Stimulated activated naive B cell treated with anti-CD40 and anti-IgM and Interleukin-4, amounts not matched to agents 10 μg/mL and 1 μg/mL and 100 μg/mL, for 72 hours (primary cell): ENCODE measurements at places on chromosomes 2 and 18.

DNA sequence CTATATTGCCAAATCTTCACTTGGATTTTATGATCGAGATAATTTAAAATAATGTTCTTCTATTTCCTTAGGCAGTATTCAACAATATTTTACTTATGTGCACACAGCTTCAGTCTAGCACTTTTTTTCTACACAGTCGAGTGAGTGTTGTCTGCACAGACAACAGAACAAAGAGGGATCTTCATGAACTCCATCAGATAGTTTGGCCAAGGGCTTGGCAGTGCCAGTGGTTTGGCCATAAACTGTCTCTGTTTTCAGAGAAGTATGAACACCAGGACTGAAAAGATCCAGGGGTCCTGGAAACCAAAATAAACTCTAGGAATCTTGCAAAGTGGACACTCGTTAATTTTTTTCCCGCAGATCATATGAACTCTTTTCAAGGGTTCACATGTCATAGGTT is 547.3 kb downstream of the PLCL1 start:
- no peak for DNase-seq

DNA sequence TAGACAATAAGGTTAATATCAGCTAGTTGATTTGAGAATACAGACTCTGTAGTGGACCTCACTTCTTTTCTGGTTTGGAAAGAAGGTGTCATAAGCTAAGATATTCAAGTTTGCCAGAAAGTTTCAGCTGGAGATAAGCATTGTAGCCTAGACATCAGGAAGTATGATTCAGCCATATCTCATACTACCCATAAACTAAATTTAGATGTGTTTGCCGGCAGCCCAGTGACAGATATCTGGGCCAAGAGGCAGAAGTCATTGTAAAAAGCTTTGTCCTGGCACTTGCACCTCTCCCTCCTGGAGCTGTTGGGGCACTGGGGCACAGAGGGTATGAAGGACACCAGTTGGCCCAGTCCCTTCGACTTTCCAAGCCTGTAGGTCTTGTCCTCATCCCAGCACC is 128.0 kb downstream of the EPHA4 start:
- DNase-seq: no peak

- no peak for DNase-seq
These were observed 1263.4 kb downstream of the DSC3 start for GRCh38 chr18:29779096-29779495.

DNA sequence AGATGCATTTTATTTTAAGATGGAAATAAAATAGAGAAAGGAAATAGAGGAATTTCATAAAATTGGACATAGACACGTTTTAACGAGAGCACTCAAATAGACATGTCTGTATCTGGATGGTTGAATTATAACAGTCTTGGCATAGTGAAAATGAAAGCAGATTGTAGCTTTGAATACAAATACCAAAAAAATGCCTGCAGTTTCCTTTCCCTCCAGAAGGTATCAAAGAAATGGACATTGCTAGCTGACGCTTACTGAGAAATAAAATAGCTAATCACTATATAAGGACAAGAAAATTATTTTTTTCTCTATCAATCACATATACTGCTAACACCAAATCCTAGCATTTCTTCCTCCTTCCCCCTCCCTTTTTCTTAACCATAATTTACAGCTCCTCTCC is 11.4 kb upstream of the MAPRE2 start:
- no peak for DNase-seq

DNA sequence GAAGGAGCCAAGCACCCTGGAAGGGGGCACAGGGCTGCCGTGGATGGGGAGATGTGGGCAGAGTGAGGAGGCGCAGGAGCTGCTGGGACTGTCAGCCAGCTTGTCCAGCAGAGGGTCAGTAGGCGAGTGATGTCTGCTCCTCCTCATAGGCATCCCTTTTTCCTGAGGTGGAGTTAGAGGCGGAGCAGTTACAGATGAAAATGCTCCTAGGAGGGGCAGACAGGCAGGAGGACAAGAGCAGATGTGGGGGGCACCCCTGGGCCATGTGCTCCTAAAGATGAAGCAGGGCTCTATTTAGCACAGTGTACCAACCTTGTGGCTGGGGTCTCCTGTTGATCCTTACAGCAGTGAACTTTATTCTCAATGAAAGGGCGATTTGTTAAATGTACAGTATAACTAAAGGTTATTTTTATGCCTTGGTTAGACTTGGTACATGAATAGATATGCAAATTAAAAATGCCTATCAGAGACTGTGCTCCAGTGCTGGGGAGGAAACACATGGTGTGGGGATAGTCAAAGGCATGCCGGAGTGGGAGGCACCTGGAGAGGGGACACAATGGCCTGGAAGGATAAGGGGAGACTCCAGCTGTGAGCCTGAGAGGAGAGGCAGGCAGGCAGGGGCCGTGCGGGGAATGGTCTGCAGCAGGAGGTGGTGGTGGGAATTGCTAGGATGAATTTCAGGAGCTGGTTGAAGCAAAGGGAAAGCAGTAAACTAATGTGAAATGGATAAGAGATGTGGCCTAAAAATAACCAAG is 175.3 kb downstream of the CLIP4 start:
- no peak for DNase-seq

- no peak for DNase-seq
These were observed 133.3 kb downstream of the PTRHD1 start for GRCh38 chr2:24659862-24660261.

GRCh38 chr2:112798979-112799975 is 15.0 kb upstream of the IL1A start:
- no peak for DNase-seq

GRCh38 chr2:521853-522530 is 155.2 kb downstream of the TMEM18 start:
- no peak for DNase-seq

DNA sequence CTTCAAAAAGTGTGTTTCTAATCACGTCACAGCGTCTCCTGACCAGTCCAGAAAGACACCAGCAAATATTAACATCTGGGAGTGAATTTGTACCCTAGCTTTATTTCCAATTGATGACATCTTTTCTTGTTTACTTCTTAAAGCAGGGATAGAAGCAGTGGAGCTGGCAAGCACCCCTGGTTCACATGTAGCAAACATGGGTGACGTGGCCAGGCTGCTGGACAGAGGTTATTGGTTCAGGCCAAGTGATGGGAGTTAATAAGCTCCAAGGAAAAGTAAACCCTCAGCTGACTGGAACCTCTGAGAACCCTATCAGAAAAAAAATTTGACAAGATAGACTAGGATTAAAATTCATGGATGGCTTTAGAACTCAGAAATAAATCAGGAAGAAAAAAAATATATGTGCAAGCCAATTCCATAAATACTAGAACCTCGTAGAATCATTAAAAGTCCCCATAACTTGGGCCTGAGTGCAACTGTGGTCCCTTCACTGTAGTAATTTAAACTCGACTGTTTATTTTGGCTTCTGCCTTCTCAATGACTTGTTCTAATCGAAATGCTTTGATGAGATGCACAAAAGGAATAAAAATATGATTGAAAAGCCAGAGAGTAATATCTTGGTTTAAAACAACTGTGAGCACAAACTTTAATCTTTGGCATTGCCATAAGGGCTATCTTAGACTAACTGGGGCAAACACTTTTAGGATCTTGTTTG is 121.5 kb upstream of the CTAGE1 start:
- DNase-seq: no peak

- no peak for DNase-seq
These were observed 139.7 kb downstream of the INO80D start for GRCh38 chr2:205946226-205946625.

- no peak for DNase-seq
These were observed 2.9 kb upstream of the ME2 start for GRCh38 chr18:50875966-50876536.

DNA sequence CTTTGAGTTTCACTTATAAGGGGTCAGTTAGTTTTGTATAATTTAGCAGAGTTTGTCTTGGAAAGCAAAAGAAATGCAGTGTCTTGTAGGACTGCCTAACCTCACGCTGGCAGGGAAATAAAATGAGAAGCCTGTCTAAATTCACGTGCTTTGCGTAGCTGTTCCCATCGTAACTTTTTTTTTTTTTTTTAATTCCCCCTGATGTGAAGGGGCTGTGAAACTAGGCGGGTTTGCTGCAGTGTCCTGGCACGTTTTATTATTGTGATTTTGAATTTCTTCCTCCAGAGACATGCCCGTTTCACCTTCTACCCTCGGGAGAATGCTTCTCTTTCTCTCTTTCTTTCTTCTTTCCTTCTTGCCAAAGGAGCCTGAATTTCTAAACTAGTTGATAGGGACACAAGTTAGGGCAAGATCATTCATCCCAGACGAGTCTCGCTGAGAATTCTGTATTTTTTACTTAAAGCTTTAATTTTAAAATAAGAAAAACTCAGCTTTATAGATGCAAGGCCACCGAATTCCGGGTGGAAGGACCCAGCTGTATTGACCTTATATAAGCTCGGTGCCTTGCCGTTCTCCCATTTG is 2.3 kb downstream of the MEIS1 start:
- DNase-seq: no peak

- no peak for DNase-seq
These were observed 193.8 kb downstream of the LPIN1 start for GRCh38 chr2:11940121-11940743.

- no peak for DNase-seq
These were observed 21.8 kb upstream of the DNAJC27 start for GRCh38 chr2:24993406-24994145.

DNA sequence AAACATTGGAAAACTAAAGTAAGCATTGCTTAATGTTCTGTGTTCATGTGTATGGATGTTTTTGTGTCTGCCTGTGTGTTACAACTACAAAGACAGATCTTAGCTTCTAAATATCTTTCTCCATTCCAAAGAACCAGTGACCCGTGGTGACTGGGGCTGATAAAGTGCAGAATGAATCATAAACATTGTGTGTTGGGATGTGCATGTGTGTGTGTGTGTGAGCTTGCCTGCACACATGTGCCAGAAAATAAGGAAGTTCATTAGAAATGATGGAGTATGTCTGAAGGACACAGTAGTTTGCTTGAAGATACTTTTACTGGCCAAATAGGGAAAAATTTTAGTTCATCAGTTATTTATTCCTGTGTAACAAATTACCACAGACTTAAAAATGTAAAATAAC is 756.6 kb upstream of the CELF4 start:
- DNase-seq: no peak

- no peak for DNase-seq
These were observed 34.8 kb downstream of the ASB1 start for GRCh38 chr2:238461491-238461890.

DNA sequence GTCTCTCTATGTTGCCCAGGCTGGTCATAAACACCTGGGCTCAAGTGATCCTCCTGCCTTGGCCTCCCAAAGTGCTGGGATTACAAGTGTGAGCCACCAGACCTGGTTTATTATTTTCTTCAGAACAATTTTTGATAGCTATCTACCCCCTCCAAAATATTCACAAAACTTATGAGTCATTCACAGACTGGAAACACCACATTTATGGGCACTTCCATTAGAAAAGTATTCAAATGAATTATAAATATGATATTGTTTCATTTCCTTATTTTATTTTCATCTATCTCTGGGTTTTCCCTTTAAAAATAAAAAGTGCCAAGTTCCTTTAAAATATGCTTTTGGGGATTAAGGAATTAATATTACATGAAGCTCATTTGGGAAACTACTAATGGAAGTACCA is 58.8 kb upstream of the MSTN start:
- DNase-seq: no peak

DNA sequence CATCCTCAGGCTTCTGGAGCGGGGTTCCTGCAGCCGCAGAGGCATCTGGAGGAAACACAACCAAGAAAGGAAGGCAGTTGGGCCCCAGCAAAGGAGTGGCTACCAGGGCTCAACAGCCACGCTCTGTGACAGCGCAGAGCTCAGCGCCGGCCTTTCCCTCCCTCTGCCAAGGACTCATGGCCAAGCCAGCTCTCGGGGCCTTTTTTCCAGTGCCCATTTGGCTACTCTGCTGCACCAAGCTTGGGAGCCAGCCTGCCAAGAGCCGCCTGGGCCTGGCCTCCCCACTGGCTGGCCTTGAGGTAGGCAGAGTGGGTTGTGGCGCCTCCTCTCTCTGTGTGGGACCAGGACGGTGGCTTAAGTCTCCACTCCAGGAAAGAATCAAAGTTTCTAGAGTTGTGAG is 7.2 kb upstream of the CCDC74A start:
- DNase-seq: no peak

- DNase-seq: no peak
These were observed 664.8 kb downstream of the DCC start for GRCh38 chr18:53004798-53005197.

- DNase-seq: no peak
These were observed 37.0 kb upstream of the GRHL1 start for GRCh38 chr2:9914384-9915065.

GRCh38 chr2:105969552-105969951 is 224.5 kb downstream of the UXS1 start:
- no peak for DNase-seq

- DNase-seq: no peak
These were observed 446.4 kb upstream of the RAB12 start for GRCh38 chr18:8162802-8163201.

DNA sequence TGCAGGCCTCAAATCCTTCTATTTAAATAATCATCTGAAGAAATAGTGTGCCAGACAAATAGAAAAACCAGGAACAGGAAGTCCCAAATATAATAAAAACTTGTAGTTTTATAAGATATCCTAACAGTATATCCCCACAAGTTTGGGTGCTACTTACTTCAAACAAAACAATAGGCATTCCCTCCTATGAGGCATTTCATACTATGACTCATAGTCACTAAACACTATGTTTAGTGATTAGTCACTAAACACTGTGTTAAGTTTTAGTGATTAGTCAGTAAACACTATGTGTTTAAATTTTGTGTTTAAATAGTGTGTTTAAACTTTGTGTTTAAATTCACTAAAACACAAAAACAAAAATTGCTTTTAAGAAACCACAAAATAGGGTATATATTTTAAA is 407.0 kb upstream of the CDH19 start:
- DNase-seq: no peak

GRCh38 chr2:58856100-58856499 is 615.0 kb upstream of the FANCL start:
- no peak for DNase-seq

DNA sequence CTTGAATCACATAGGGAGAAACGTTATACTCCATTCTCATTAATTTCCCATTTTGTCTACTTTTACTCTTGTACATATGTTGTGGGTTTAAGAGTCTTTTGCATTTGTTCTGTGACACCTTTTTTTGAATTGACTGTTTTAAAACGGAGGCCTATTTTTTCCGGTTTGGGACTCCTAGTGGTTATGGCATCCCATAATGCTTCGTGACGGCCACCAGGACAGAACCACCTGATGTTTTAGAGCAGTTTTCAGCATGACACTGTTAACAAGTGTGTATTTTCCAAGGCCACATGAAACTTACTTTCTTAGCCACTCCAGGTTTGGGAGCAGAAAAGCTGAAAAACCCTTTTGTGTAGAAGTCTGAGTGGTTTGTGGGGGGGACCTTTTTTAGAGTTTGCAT is 8.4 kb downstream of the SOX11 start:
- DNase-seq: no peak

GRCh38 chr18:76098674-76099411 is 396.2 kb downstream of the ZNF516 start:
- DNase-seq: no peak
